ENCODE measurements at places on chromosomes 1 and 21.
A peak's percentile ranks its signal among the peaks of the same experiment; 100 is the strongest.

GRCh38 chr1:159686599-159687299 is 27.6 kb downstream of the CRP start:
- no peak for DNase-seq

- DNase-seq = peak; percentile 57
These were observed 524 bp downstream of the TP53BP2 start for GRCh38 chr1:223845037-223845809.

GRCh38 chr1:203305809-203306088 is 430 bp downstream of the BTG2 start:
- no peak for DNase-seq

DNA sequence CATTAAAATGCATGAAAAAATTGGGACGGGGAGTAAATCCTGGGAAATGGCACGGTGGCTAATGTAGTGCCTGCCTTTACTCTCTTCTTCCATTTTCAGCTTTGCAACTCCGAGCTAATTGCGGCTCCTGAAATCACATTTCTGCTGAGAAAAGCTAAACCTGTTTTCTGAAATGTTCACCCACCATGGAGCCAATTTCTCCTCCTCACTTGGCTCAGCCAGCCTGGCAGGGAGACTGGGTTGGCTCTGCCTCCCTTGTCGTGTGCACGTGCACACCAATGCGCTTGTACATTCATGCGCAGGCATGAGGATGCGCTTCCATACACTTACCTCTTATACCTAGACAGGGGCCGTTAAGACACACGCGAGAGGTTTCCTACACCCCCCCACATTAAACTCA is 165.4 kb downstream of the PLXNA2 start:
- DNase-seq = no peak

DNA sequence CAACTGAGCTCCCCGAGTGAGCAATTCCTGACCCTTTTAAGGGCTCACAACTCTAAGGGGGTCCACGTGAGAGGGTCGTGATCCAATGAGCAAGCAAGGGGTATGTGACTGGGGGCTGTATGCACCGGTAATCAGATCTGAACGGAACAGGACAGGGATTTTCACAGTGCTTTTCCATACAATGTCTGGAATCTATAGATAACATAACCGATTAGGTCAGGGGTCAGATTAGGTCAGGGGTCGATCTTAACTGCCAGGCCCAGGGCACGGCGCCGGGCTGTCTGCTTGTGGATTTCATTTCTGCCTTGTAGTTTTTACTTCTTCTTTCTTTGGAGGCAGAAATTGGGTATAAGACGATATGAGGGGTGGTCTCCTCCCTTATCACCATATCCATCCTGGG is 30.7 kb upstream of the OPRD1 start:
- no peak for DNase-seq

GRCh38 chr1:47436304-47436978 is 1.4 kb upstream of the FOXD2 start:
- DNase-seq = peak; percentile 90

DNA sequence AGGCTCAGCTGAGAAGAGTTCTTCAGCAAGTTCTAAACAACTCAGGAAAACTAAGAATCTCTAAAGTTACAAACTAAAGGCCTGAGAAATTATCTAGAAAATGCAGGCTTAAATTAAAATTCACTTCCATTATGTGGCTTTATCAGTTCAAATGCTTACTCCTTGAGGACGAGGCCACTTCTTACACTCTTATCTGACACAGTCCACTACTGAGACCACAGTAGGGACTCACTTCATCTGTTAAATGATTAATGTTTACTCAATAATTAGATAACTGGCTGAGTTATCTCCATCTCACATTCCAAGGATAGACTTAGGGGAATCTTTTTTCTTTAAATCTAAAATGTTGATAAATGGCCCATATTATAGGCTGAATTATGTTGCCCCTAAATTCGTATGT is 1.6 kb downstream of the C1orf141 start:
- DNase-seq = no peak

DNA sequence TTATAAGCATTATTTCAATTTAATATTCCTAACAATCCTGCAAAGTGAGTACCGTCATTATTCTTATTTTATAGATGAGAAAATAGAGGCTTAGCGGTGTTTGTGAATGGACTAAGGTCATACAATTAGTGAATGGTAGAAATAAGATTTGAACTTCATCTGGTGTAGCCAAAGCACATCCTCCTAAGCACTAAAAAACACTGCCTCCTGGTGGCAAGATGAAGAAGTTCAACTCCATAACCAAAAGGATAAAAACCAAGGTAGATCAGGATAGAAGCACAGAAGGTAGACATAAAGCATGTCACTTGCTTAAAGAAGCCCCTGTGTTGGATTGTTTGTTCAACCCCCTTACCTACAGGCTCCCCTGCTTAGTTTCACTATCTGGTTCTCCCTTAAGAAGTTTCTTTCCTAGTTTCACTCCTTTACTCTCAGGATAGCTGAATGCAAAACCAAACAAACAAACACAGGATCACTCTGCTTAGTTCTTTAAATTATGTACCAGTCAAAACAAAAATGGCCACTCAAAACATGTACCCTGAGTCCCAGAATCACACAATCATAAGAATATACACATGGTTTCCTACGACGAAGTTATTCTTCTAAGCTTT is 12.7 kb upstream of the AIM2 start:
- peak; percentile 29 for DNase-seq

- DNase-seq = no peak
These were observed 1.6 kb upstream of the SH3BGRL3 start for GRCh38 chr1:26278303-26278702.

DNA sequence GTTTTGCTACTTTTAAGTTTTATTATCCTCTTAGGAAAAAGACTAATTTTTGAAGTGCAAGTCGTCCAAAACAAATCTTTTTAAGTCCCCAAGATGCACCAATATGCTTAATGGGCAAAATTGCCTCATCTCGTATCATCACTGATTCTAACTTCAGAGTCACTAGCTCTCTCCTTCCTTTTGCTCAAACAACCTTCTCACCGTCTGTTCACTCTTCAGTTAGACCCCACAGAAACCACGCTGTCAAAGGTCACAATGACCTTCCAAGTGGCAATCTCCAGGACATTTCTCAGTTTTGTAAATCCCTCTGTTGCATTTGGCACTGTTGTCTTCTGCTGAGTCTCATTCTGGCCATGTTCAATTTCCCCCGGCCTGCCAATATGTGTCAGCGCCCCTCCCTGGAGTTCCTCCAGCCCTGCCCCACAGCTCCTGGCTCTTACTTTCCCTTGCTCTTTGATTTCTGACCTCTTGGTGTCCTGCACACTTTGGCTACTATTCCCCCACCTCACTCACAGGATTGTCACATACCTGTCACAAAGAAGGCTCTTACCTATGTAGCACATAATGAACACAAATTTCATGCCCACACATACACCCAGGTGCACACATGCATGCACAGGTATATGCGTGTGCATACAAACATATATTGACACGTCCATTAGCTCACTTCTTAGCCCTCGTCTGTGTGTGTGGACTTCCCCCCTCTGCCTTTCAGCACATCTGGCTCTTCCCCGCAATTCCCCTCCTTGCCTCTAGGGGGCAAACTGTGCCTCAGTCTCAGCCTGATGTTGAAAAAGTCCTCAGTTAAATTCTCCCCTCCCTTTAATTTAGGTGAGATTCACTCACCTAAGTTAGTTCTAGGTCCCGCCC is 354.0 kb upstream of the DUSP10 start:
- DNase-seq = peak; percentile 59

DNA sequence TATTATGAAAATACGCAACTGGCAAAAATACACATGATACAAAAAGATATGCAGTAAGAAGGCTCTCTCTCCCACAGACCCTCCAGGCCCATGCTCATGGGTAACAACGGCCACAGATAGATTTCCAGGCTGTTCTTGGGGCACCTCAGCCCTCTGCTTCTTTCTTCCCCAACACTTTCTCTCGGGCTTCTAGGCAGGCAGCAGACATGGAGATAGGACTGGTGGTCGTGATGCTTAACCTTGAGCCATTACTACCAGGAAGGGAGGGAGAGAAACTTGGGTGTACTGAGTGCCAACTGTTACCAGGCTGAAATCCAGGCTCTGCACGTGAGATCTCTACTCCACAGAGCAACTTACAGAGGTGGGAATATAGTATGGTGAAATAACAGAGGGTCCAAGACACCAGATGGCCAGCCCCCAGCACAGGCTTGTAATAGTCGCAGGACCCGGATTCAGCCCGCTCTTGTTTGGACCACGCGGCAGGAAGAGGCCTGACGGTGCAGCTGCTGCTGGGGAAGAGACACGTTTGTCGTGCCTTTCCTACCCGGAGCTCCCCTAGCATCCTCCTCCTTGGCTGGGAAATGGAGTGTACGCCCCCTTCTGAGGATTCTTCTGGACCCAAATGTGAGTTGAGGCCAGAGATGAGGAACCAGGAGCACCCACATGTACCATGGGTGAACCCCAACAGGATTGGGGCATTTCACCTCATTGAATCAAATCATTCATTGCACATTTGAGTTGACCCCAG is 441.1 kb upstream of the VAMP3 start:
- no peak for DNase-seq

DNA sequence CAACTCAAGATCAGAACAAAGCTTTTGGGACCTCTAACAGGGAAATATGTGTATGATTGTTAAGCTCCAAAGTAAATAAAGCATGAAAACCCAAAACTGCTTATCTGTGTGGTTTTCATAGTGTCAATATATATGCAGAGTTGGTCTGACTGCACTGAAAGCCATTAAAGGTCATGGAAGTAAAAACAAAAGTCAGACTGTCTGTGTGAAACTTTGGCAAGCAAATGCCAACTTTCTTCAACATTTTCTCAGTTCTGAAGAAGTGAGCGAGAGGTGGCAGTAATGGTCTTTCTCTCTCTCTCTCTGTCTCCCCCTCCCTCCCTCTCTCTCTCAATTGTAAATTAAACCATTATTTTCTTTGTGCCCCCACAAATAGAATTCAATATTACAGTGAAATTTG is 100.1 kb upstream of the S1PR1 start:
- no peak for DNase-seq

GRCh38 chr1:201535919-201536245 is 3.0 kb upstream of the NAV1 start:
- no peak for DNase-seq

DNA sequence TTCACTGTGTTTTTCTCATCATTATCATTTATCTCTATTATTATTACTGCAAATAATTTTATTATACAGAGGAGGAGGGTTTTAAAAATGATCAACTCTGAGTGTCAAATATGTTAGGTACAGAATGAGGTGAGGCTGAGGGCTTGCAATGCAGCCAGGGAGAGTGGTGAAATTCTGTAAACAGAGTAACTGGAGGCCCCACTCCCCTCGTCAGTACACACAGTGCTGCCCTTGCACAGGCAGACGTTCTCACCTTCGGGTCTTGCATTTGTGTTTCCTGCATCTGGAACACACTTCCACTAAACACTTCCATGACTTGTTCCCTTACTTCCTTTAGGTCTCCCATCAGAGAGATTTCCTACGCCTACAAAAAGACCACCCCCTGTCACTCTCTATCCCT is 24.3 kb upstream of the COA6 start:
- DNase-seq = no peak

DNA sequence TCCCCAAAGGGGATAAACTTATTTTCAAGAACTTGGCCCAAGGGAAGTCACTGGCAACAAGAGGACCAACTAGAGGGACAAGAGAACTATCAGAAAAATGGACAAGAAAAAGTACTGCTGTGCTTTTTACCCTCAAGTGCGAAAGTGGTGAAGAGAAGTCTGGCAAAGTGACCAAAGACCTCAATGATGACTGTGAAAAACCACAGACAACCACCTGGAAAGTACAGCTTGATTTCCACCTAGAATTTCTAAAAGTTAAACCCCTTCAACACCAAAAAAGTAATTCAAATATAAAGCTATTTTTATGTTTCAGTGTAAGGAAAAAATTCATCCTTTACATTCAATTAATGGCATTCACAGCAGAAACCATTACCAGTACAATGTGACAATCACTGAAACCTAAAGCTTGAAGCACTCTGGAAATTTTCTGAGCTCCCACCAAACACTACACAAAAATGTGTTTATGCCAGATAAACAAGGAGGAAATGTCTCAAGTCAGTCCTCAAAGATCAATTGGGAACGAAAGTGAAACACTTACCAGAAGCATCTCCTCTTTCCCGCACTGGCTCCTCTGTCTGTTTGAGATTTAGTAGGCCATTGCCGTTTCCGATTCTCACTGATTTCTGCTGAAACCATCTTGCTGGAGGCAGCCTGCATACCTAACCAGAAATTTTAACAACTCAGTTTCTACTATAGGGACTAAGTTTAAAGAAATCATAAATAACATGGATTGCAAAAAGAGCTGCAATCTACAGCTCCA is 8.3 kb downstream of the SDE2 start:
- no peak for DNase-seq

DNA sequence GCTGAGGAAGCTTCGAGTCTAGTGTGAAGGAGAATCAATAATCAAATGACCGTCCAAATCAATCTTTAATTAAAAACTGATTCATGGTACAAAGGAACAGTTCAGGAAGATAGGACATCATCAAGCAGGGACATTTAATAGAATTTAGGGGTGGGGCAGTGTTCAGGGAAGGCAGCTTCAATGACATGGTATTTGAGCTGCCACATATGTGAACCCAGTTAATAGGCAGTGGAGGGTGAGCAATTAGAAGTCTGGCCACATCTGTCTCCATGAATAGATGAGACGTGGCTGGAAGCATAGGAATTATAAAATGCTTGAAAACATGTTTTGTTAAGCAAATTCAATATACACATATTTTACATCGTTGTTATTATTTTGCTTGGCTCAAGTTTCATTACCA is 362.7 kb downstream of the PRDM2 start:
- DNase-seq = no peak

DNA sequence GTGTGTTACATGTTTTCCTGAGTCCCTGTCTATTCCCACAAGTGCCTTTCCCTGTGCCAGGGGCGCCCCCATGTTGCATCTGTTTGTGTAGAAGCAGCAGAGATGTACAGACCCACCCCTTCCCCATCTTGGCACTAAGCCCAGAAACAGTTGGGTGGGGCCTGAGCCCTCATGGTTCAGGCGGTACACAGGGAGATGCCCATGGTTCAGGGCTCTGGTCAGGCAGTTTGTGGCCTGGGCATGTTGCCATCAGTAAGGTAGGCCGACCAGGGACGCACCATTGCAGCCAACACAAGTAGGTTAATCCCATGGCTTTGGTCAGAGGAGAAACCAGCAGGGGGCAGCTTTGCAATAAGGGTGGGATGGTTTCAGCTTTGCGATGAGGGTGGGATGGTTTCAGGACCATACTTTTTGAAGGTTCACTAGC is 914 bp upstream of the ADGRB2 start:
- no peak for DNase-seq

GRCh38 chr1:198534548-198535418 is 5.7 kb downstream of the ATP6V1G3 start:
- DNase-seq = no peak

DNA sequence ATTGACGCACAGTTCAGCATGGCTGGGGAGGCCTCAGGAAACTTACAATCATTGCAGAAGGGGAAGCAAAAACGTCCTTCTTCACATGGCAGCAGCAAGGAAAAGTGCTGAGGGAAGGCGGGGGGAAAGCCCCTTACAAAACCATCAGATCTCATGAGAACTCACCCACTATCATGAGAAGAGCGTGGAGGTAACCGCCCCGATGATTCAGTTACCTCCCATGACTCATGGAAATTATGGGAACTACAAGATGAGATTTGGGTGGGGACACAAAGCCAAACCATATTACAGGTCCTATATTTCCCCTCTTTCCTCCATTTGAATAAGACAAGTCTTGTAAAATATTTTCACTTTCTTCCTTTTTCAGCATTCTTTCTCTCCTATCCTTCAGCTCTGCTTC is 7.7 kb upstream of the TTLL7 start:
- DNase-seq = no peak
